ENCODE measurements at places on chromosomes 5 and 9. TPM values are rescaled to one million over a fixed set of nuclear protein-coding genes. Genes with fewer than 3 reads are reported as not detected.

The PAEP gene
- not detected for total RNA-seq

DNA sequence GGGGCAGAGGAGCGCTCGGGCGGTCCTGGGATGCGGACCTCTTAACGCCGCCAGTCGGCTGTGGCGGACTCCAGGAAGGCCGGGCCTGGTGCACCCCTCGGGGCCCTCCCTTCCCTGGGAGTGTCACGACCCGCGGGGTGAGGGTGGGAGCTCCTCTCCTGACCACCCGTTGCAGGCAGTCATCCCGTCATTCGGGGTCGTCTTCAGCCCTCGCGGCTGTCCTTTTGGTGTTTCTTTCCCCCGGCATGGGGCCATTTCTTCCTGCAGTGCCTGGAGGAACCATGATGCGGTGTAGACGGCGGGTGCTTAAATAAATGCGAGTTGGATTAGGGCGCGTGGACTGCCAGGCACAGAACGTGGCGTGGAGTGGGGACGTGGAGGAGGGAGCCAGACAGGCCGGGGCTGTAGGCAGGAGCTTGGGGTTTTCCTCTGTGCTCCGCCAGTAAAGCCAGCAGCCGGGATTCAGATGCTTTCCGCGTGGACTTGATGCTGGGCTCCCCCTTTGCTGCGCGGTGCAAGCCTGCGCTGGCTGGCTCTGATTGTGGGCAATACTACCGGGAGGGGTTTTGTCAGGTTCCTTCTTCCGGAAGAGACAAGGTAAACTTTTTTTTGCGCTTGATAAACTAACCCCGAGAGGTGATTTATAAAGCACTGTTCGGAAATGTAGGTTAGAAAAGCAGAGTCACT, 868 bp downstream of the KDM4C start:
- DNase-seq: no peak

The IRX1 gene
- not detected for total RNA-seq

DNA sequence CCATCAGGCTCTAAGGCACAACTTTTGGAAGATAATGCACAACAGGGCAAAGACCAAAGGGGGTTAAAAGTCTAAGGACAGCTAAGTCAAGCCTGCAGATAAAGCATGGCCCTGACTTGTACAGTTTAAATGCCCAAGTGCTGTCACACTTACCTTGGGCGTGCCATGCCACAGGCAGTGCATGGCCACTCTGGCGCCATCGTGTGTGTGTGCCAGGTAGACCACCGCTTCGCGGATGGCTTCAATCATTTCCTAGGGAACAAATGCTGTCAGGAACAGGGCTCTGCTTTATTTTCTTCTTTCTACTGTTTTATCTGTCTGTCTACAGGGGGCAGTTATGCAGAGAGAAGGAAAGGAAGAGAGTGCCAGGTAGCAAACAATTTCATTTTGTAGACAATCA, 19.3 kb downstream of the PUM3 start:
- no peak for DNase-seq

DNA sequence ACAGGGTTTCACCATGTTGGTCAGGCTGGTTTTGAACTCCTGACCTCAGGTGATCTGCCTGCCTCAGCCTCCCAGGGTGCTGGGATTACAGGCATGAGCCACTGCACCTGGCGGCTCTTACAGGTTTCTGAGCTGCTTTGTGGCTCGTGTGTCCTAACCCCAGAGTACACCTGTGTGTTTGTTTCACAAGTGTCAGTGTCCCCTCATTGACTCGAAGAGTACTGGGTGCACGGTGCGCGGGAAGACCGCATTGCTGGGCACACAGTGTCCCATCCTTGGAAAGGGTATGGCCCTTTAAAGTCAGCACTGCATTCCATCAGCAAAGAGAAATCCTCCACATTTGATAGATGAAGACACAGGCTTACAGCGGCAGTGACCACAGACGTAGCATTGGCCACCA, 23.8 kb downstream of the NDST1 start:
- DNase-seq: no peak

DNA sequence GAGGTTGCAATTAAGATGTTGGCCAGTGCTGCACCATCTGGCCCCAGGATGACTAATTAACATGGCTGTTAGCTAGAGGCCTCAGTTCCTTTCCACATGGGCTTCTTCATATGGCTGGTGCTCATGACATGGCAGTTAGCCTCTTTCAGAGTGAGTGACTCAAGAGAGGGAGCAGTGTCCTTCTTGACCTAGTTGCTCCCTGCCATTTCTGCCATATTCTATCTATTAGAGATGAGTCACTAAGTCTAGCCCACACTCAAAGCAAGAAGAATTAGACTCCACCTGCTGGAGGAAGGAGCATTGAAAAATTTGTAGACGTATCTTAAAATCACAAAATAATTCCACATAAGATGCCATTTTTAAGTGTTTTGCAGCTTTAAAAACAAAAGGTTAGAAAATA, 651.2 kb upstream of the CCNG1 start:
- no peak for DNase-seq

GRCh38 chr9:81150016-81150625, 539.2 kb downstream of the TLE1 start:
- no peak for DNase-seq

DNA sequence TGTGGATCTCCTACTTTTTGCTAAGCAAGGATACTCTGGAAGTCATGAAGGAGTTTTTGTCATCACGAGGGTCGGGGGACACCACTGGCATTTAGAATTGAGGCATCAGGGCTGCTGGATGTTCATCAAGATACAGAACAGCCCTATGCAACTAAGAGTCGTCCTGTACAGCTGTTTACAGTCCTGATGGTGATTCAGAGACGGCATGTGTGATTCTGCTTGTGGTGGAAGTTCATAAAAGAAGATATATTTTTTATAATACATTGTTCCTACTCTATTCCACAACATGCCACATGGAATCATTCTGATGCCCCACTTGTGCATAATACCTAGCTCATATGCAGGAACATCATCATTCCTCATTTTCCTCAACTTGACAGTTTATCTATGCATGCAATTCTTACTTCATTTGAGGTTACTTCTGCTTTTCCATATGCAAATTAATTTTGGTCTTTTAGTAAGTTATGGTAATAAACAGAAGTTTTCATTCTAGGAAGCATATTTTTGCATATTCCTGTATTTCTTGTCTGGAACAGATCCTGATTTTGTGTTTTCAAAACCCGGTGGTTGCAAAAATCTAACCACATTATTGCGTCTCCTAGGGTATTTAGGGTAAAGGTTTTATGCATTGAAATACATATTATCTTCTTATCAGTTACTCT, 155.2 kb downstream of the ARHGEF28 start:
- no peak for DNase-seq

DNA sequence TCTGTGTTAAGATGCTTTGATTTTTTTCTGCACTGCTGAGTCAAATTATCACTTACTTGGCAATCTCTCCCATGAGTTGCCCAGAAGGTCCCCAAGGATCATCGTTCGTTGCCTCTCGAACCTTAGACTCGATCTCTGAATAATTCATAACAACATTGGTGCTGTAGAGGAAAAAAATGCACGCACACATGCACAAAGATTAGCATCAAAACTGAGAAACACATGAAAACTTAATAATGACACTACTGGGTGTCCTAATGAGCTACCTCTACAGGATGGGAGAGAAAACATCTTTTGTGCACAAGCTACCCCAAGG, 41.6 kb downstream of the CLINT1 start:
- no peak for DNase-seq

- DNase-seq: no peak
Observed at GRCh38 chr5:143360755-143361154, 42.7 kb downstream of the NR3C1 start.

- DNase-seq: no peak
Observed at GRCh38 chr5:139076111-139076510, 122.1 kb downstream of the SIL1 start.

- no peak for DNase-seq
Observed at GRCh38 chr9:86470326-86470725, 116.1 kb upstream of the TUT7 start.

The NTNG2 gene
- total RNA-seq: 0.92 TPM

- DNase-seq: no peak
Observed at GRCh38 chr9:87682618-87683017, 43.3 kb upstream of the CTSL start.

- no peak for DNase-seq
Observed at GRCh38 chr9:17064558-17064957, 70.3 kb upstream of the CNTLN start.

DNA sequence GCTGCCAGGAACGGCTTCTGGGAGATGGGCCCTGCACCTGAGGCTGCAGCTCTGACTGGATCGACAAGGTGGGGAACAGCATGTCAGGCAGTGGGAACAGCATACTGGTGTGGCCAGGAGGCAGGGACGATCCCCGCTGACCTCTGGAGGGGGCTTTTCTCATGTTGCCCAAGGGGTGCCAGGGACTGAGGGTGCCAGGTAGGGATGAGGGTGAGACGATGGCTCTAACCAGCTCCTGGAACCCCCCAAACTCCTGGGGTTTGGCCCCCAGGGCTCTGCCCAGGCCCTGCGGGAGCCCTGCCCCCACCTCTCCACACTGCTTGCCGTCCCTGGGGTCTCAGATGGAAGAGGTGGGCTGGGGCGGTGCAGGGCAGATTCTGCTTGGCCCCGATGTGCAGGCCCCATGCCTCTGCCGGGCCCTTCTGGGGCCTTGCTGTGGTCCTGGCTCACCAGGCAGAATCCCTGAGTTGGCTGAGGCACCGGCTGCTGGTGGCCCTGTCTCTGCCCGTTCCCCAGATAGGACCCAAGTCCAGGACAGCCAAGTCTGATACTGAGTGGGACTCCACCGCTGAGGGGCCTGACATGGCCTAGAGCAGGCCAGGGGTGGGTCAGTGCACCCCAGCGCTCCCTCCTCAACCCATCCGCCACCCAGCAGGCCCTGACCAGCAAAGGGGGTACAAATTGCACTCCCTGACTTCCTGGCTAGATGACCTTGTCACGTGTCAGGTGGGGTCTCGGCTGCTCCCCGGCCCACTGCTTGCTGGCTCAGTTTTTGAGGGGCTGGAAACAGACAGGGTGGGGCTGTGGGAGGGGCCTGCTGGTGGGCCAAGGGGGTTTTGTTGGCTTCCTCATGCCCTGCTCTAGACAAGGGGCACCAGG, 28.4 kb upstream of the RNF130 start:
- no peak for DNase-seq

DNA sequence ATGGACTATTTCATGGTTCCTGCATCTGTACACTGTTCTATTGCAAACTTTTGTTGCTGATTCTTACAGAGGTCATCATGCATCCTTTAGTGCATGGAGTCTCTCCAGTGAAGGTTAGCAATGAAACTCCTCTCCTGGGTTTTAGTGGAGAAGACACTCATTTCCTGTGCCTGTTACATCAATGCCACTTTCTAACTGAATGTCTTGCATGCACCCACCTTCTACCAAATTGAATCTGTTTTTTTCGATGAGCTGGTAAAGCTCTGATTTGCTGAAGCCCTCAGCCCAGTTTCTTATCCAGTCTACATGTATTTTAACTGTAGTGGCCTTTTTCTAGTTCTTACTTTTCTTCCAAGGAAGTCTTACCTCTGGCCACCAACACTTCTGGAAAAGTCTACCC, 591.8 kb upstream of the ADAMTS16 start:
- no peak for DNase-seq

GRCh38 chr9:14212077-14212476, 101.9 kb downstream of the NFIB start:
- DNase-seq: no peak

DNA sequence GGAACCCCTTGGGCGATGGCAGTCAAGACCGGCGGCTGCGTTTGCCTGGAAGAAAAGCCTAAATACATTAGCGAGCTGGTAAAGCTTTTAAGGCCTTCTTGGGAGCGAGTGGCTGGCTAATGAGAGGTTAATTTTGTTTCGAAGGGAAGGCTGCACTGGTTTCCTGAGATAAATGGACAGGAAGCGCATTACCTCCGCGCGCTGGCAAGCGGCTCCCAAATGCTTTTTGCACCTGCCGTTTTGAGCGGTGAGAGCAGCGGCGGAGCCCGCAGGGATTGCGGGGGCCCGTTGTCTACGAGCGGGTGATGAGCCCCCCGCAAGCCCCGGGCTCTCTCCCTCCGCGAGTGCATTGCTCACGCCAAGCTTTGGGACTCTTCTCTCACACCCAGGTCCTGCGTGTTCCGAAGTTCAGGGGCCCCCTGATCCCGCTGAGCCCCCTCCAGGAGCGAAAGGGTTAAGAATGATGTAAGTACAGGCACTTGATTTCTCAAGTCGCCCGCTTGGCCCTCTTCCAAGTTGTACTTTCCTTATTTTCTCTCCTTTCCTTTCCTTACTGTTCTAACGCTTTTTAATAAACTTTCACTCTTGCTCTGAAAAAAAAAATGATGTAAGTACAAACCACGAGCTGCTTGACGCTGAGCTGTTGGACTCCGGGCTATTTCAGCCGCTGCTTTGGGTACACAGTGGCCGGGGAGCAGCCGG, 3.1 kb upstream of the RGMB start:
- DNase-seq: no peak

GRCh38 chr5:80541392-80541791, 28.7 kb downstream of the ANKRD34B start:
- DNase-seq: no peak

GRCh38 chr9:116726602-116727001, 39.5 kb downstream of the TRIM32 start:
- no peak for DNase-seq

DNA sequence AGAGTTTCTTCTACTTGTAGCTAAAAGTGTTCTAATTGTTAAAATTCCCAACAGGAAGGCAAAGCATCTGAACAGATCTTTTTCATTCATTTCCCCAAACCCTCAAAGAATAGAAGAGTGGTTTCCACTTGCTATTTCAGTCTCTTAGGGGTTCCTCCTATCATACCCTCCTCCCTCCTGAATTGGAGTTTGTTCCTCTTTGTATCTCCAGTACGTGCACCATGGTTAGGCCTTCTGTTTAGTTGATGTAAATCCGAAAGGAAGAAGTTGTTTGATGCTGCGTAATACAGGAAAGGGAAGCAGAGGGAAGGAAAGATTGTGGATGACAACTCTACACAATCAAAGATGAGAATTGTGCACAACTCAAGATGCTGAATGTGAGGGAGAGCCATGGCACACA, 303.6 kb downstream of the PIK3R1 start:
- DNase-seq: no peak

DNA sequence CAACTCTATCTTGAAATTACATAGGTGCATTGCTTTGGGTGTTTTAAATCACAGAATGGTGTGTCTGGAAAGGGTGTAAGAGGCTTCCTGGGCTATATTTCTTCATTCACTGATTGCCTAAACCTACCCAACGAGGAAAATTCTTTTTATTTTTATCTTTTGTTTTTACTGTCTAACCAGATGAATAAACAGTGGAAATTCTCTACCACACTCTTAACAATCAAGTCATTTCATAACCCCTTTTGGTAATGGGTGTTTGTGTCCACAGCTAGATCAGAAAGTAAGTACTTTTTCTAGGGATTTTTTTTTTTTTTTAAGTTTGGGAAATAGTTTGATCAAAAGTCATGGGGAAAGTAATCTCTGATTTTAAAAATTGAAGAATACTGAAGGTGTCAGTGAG, 27.6 kb upstream of the C5orf47 start:
- DNase-seq: no peak
